ENCODE measurements at places on chromosomes 7 and 10. TPM values are rescaled to one million over a fixed set of nuclear protein-coding genes. Genes with fewer than 3 reads are reported as not detected.

Gene AOAH
- total RNA-seq = not detected

Gene TMEM236
- 0.06 TPM for total RNA-seq

Gene SUN3
- not detected for total RNA-seq

Gene CFAP43
- total RNA-seq = 0.31 TPM

Gene RPEL1
- not detected for total RNA-seq

Gene REEP3
- 83.6 TPM for total RNA-seq

Gene ANXA8L1
- total RNA-seq = not detected

Gene OR2A42
- total RNA-seq = 0.06 TPM

Gene GPR37
- 2.4 TPM for total RNA-seq
